HCT116 (cell line): ENCODE measurements at places on chromosomes 6 and 20.
A peak's percentile ranks its signal among the peaks of the same experiment; 100 is the strongest.

- DNase-seq: no peak
Observed at GRCh38 chr20:23028392-23028791, 6.7 kb upstream of the SSTR4 start.

GRCh38 chr6:112485120-112485826 lies 138.1 kb downstream of the RFPL4B start:
- no peak for DNase-seq

GRCh38 chr6:146975093-146975492 lies 229.1 kb upstream of the STXBP5 start:
- DNase-seq: no peak

DNA sequence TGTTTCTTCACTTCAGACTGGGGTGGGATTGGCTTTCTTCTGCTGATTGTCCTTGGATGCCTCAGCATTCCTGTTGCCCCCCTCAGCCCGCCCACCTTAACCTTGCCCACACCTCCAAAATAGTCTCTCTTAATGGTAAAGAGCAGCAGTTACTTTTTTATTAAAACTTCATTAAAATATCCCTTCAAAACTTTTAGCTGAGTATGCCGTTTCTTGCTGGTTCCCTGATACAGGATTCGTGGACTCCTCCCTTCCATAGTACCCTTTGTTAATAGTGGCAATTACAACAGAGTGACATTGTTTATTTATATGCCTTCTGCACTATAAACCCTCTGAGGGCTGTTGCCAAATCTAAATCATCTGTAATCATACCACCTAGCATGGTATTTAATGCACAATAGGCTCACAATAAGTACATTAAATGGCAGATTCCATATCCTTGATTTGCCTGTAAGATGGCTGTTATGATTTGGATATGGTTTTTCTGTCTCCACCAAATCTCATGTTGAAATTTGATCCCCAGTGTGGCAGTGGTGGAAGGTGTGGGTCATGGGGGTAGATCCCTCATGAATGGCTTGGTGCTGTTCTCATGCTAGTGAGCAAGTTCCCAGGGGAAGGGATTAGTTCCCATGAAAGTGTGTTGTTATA lies 3.5 kb upstream of the MOCS1 start:
- no peak for DNase-seq

- DNase-seq: no peak
Observed at GRCh38 chr20:23148731-23149570, 62.8 kb upstream of the CD93 start.

DNA sequence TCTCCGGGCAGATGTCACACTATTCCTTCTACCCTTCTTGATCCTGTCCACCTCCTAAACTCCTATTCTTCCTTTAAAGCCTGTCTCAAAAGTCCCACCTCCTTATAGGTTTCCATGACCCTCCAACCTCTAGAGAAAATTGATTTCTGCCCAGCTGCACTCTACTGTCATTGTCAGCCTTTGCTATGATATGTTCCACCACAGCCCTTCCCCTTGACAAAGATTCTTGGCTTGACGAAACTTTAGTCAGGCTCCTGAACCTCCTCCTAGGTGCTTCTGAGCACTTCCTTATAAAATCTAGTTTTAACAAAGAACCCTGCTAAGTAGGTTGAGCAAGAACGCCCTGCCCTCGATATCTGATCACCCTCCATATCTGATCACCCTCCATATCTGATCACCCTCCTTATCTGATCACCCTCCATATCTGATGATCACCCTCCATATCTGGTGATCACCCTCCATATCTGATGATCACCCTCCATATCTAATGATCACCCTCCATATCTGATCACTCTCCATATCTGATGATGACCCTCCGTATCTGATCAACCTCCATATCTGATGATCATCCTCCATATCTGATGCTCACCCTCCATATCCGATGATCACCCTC lies 103.2 kb downstream of the RIN2 start:
- no peak for DNase-seq

- no peak for DNase-seq
Observed at GRCh38 chr20:326645-327185, 1.4 kb downstream of the SOX12 start.

DNA sequence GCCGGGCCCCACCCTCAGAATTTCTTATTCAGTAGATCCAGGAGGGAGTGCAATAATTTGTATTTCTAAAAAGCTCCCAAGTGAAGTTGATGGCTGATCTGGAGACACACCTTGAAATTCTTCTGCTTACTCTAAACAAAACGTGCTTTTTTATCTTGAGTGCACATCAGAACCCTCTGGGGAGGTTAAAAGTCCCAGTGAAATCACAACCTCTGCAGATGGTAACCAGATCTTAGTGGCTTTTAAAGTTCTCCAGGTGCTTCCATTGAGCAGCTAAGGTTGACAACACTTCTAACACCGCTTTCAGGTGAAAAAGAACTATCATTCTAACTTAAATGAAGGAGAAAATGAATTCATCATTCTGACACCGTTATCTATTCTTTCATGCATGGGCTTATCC lies 45.6 kb upstream of the ESR1 start:
- no peak for DNase-seq

DNA sequence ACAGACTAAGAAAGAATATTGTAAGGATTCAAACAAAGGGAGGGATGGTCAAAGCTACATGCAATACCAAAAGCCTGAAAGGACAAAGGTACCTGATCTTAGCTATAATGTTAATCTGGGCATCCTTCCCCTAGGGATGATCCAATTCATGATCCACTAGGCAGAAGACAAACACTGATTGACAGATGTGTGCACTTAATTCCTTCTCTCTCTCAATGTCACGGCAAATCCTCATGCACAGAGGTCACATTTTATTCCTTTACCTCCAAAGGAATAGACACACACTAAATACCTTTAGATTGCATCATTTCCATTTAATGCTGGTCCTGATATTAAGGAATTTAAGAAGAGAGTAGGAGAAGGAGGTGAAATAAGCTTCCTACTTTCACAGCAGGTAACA lies 73.4 kb downstream of the ZNF133 start:
- DNase-seq: no peak

DNA sequence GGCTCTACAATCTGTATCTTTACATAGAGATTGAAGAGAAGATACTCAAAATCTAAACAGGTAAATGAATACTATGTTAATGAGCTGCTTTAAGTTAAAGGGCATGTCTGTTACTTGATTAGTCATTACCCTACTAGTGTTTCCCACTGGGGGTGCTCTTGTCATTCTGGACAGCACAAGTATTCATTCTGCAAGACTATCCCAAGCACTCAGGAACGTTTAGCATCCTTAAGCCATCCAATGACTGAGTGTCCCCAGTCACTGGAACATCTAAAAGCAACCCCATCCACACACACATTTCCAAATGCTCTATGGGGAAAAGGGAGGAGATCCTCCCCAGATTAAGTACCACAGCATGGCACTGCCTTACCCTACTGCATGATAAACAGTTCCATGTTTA lies 25.7 kb downstream of the EZR start:
- DNase-seq: peak; percentile 68

GRCh38 chr20:44834693-44835092 lies 24.3 kb upstream of the RIMS4 start:
- DNase-seq: no peak

DNA sequence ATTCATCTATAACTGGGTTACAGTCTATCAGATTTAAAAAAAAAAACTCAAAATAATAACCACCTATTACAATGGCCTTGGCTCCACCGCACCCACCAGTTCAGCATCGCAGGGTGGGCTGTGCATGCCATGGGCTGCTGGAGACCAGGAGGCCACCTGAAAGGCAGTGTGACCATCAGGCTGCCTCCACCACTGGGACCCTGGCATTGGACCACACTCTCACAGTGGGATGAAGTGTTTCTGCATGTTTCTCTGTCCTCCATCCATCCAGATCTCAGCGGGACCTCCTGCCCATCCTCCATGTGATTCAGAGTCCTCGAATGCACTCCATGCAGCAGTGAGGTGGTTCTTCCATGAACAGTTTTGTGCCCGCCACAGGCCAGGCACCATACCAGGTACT lies 206.1 kb upstream of the CST7 start:
- DNase-seq: no peak

DNA sequence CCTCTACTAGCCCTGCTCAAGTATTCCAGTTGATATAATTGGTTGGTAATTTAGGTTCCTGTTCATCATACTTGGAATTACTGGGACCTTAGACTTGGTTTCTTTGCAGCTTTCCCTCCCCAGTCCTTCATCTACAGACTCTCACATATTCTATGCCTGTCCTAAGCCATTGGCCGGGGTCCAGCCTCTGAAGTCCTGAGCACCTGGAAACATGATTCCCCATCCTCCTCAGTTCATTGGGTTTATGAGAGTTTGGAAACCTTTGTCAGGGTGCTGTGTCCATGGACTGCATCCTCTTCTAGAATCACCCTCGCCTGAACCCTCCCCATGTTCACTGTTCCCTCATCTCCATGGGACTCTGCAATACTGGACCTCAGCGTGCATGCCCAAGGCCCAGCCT lies 8.8 kb downstream of the GSTA2 start:
- DNase-seq: no peak

- no peak for DNase-seq
Observed at GRCh38 chr6:148747145-148747470, 278 bp downstream of the UST start.

DNA sequence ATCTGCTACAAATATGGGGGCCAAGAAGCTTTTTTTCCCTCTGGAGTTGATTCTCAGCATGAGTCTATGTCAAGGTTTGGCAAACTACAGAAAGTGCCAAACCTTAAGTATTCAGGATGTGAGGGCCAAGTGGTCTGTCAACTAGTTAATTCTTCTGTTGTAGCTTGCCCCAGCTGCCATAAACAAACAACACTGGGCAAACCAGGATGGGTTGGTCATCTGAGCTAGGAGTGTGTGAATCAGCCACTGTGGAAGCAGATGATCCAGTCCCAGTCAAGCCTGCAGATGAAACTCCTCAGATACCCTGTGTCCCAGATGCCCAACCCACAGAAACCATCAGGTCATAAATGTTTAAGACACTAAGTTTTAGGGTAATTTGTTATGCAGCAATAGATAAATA lies 103.0 kb upstream of the MOCS1 start:
- no peak for DNase-seq

- DNase-seq: no peak
Observed at GRCh38 chr6:19039287-19039686, 652.1 kb downstream of the RNF144B start.

DNA sequence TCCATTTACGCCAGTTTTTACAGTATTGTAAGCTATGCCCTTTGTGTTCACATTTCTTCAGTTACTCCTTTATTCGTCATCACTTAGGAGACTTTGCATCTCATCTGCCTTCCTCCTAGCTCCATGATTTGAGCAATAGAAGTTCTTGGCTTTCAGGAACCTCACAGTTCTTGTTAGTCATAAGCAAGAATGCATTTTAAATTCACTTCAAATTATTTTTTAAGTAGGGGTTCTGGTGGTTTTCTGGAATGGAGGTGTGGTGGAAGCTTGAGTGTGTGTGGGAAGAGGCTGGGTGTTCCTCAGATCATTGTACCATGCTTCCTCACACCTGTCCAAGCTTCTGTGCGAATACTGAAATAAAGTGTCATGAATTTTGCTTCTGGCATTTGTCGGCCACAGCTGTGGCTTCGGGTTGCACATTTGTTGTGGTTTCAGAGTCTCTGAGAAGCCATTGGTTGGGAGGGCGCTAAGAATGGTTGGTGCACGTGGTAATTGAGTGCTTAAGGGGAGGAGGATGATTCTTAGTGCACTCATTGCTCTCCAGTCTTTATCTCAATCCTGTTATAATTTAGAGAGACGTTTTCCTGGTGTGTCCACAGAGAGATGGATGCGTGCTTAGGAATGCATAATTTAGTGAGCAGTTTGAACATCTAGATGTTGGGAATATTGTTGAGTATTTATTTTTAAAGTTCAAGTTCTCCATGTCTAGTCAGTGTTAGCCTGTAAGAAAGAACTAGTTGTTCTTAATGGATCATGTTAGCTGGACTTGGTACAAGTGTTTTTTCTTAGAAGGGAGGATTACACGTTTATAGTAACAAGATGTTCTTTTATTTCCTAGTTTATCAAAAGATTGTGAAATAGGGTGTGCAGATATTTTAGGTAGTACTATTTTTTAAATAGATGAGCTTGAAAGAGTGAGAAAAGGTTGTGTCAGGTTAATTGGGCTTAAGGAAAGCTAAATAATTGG lies 31.9 kb downstream of the FOXO3 start:
- no peak for DNase-seq

GRCh38 chr6:157339432-157339831 lies 16.1 kb upstream of the TMEM242 start:
- no peak for DNase-seq

DNA sequence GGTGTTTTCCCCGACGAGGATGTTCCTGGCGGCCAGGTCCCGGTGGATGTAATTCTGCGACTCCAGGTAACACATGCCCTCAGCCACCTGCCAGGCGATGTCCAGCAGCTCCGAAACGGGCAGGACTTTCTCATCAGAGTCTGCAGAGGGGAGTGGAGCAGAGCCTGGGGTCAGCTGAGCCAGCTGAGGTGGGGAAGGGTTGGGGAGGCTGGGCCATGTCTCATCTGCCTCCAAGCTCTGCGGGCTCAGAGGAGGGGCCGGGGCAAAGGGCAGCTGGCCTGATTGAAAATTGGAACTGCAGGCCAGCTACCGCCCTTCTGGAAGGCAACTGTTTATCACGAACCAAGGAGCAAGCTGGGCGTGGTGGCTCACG lies 6.4 kb downstream of the PTK6 start:
- DNase-seq: no peak

DNA sequence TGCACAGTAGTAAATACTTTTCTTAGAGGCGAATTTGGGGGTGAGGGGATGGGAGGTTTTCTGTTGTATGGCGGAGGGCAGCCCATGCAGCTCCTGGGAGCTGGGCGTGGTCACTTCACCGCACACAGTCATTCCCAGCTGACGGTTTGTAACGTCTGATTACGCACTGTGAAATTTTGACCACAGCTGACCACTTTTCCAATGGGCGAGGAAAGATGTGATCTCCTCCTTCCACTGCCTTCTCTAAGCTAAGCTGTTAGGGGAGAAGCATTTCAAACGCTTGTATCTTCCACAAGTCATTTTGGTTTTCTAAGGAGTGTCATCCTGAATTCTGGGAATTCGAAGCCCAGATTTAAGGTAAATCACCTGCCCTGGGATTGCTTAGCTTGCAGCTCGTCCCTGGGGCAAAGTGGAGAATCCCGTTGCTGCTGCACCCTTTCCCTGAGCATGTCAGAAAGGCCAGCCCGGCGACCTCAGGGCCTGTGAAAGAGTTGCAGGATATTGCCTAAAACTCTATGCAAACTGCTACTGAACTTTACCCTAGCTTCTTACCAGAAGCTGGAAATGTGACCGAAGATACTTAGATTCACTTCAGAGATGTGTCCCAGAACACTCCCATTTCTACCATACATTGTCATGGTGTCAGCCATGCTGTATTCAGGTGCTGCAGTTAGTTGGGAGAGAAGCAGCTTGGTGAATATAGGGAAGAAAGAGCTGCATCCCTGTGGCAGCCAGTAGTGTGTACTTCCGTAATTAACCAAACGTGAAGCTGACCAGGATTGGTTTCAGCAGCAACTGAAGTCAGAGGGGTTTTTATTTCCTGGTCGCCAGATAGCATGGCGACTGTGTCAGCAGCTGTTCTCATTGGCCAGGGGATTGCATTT lies 58.9 kb downstream of the RREB1 start:
- no peak for DNase-seq

- DNase-seq: no peak
Observed at GRCh38 chr6:148915810-148916209, 169.0 kb downstream of the UST start.
